ENCODE measurements at places on chromosomes 2 and 18.

- no peak for DNase-seq
These were observed 17.9 kb downstream of the B3GNT7 start for GRCh38 chr2:231413456-231413855.

GRCh38 chr2:141654311-141654710 is 476.5 kb downstream of the LRP1B start:
- DNase-seq: no peak

DNA sequence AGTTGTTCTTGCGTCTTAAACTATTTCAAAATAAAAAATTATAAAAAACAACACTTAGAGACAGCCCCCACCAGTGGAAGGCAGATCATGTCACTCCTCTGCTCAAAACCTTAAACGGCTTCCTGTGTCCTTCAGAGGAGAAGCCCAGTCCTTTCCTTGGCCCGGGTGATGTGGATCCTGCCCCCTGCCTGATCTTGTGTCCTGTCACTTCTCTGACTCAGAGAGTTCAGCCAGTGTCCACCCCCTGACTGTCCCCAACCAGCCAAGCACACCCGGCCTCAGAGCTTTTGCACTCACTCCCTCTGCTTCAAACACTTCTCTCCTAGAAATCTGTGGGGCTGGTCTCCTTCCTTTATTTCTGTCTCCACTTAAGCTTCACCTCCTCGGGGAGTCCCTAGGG is 35.4 kb downstream of the TOGARAM2 start:
- DNase-seq: no peak

GRCh38 chr2:52686935-52687334 is 1080.7 kb upstream of the CHAC2 start:
- DNase-seq: no peak

DNA sequence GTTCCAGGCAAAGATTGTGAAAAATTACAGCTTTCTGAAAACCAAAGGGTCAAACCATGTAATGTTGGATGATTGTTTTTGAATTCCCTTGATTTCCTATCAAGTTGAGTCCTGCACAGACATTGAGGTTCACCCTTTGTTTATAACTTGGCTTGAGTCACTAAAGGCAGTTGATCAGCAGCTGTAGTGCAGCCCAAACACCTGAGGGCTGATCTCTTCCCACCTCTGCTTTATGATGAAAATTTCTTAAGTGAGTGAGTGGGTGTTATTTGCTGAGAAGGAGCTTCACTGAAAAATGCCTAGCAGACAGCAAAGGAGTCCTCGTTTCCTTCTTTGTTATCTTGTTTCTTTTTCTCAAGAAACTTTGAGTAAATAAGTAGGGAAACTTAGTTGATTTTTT is 31.9 kb upstream of the BMPR2 start:
- DNase-seq: no peak

- DNase-seq: no peak
These were observed 39.7 kb upstream of the EPAS1 start for GRCh38 chr2:46257476-46257875.

GRCh38 chr2:217456016-217456415 is 546.8 kb downstream of the TNS1 start:
- DNase-seq: no peak
